ENCODE measurements at places on chromosomes 5 and 9.

DNA sequence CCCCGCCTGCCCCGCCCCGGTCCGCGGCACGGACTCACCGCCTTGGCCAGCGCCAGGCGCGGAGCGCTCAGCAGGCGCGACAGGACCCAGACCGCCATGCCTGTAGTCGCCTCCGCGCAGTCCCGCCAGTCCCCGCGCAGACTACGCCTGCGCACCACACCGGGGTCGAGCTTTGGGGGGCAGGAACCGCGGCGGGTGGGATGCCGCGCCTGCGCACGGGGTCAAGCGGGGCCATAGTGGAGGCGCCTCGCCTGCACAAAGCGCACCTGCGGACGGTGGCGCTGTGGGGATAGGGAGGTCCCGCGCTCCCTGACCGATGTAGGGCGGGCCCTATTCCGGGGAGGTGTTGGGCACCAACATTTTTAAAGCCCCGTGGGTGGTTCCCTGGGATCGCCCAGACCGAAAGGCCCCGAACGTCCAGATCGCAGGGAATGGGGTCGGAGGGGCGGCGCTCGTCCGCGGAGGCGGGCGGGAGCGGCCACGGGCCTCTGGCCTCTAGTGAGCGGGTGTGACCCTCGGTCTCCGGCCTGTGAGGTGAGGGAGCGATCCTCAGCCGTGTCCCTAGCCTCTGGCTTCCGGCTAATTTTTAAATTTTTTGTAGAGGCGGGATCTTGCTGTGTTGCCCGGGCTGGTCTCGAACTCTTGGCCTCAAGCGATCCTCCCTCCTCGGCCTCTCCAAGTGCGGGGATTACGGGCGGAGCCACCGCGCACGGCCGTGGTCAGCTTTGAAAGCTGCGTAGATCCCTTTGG lies 70.8 kb upstream of the LPCAT1 start:
- peak; percentile 91 for DNase-seq

GRCh38 chr9:114076237-114077161 lies 1.6 kb downstream of the AMBP start:
- no peak for DNase-seq

GRCh38 chr5:175282611-175283225 lies 161.3 kb downstream of the DRD1 start:
- DNase-seq, result no peak

GRCh38 chr9:100499460-100499859 lies 26.5 kb downstream of the TMEFF1 start:
- DNase-seq, result no peak

GRCh38 chr5:31671339-31671741 lies 32.4 kb downstream of the PDZD2 start:
- DNase-seq, result no peak

DNA sequence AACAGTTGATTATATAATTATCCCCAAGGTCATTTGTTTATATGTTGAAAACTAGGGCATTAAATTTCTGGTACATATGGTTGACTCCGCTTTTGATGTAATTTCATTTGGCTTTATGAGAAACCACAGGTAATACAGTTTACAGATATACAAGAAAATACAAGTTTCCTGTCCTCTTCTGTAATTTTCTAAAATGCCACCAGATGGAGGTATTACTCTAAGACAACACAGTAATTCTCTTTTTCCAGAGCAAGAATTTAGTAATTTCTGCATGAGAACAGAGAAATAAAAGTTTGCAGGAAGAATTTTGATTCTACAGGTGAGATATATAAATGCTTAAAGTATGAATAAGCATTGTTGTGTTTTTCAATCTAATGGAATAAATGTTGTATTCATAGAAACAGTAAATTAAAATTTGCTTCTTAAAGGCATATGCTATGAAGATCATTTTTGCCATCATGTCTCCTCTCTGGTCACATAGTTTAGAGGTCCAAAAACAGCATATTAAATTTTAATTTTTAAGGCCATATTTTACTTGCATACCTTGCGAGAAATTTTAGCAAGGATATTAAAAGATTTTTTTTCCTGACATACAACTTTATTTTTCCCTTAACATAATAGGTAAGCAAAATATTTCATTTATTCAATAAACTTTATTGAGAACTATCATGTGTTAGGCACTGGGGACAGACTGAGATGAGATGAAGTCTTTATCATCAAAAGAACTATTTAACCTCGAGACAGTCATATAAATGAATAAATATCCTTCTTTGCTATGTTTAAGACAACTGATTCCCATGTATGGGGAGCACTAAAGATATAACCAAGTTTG lies 22.7 kb downstream of the CHD1 start:
- no peak for DNase-seq

DNA sequence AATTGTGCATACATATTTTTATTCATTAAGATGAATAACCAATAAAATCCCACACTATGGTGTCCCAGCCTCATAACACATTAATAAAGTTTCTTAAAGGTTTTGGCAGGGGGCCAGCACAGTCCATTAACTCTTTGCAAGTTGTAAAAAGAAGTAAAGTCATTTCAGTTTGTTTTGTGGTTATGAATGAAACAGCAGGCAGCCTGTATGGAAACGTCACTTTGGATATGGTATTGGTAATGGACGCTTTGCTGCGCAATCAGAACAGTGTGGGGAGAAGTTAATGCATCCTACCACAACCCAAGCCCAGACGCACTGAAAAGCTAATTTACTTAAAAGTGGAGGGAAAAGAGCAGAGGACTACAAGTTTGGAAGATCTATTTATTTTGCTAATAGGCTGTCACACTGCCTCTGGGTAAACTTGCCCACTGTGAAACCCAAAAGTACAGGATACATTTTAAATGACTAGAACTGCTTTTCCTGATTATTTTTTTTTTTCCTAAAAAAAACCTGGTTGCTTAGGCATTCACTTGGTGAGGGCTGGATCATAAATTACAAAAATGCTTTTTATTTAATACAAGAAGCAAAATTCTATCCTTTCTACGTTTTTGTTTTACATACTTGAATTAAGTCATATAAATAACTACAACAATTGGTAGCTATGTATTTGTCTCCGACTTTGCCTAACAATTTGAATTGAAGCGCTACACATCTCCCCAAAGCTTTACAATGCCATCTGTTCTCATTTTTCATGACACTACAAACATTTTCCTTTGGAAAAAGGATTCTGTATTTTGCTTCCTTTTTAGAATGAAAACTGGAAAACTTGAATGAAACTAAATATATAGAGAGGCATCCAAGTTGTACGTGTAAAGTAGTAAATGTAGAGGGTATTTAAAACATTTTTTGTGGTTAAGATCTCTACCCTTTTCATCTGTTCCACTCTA lies 104.3 kb downstream of the NFIB start:
- DNase-seq, result no peak

DNA sequence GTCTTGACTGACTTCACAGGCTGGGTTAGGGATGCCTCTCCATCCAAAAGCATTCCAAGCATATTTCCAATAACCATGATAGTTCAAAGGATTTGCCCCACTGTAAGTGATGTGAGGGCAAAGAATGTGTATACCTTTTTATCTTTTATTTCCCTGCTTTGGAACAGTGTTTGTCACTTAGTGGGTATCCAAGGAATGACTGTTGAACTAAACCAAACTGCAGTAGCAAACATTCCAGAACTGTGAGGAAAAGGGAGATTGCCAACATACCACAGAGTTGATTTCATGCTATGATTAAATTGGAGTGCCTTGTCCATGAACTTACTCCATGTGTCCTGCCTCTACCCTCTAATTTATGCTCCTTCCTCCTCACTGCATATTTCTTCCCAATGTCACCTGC lies 400.0 kb downstream of the KIAA0825 start:
- no peak for DNase-seq

GRCh38 chr5:161189452-161189851 lies 337.4 kb upstream of the ATP10B start:
- DNase-seq, result no peak

GRCh38 chr5:157067005-157067404 lies 8.1 kb upstream of the HAVCR1 start:
- no peak for DNase-seq

DNA sequence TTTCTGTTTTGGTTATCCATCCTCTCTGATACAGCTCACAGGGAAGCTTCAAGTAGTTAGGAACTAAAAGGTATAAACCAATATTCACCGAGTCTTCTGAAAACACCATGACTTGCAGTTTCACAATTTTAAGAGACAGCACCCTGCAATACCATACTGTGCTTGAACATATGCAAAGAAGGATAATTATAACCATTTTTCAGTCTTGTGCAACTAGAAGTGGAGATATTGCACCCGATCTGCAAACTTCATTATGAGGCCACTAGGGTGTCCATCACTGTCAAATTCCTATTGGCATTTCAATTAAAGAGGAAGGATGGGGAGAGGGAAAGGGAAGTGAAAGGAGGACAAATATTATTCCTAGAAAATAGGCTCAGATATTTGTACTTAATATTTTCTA lies 32.4 kb upstream of the CEP120 start:
- DNase-seq, result no peak

DNA sequence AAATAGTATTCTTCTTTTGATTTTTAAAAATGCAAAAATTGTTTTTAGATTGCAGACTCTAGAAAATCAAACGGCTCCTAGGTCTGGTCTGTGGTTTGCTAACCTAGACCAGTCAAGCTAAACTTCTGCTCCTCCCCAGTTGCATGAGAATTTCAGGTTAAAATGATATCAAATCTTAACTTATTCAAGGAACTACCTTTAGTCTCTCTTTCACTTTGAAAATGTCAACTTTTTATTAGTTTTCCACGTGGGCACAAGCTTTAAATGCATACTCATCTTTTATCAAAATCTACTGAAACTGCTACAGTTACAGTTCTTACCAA lies 8.8 kb downstream of the CAMK4 start:
- DNase-seq, result no peak

DNA sequence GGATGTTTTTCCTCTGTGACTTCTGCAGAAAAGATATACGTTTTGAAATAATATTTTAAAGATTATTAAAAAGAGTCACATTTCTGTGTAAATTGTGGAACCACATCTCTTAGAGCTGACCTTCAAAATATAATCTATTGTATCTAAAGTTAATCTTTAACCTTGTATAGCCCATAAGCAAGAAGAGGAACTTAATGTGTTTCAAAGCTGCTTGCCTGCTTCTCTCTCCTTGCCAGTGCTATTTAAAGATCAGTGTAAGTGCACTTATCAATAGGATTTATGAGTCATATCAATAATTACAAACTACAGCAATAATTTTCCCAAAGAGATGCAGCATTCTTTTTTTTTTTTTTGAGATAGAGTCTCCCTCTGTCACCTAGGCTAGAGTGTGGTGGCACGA lies 29.4 kb upstream of the GDA start:
- DNase-seq, result no peak

Data from D721Med (cell line).